Suprapubic skin (tissue), 4 donors: ENCODE measurements at places on chromosomes 3 and 15.

DNA sequence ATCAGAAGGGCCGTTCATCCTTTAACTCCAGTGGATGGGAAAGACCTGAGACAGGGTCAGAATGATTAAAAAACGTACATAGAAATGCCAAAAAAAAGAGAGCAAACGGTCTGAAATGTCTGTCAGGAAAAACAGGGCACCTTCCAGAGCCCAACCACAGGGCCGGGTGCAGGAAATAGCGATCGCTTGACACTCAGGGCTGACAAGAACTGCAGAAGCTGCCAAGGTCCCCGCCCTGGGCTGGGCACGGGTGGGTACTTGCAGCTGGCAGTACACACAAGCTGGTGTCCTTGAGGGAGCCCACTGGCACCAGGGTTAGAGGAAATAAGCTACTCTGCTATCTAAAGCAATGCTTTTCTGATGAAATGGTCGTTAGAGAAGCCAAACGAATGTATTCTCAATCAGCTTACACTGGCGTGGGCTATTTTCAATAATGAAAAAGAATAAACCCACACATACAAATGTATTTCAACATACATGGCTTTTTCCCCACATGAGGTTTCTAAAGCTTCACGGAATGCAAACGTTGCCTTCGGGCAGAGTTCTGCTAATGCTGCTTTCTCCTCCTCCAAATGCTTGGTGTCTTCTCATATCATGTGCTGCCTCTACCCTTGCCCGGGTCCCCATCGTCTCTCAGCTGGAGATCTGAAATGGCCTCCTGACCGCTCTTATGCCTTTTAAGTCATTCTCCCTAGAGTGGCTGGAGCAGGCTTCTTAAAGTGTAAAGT, 15.6 kb downstream of the FRMD4B start:
- peak; percentile 86 for DNase-seq

- no peak for DNase-seq
These were observed 15.4 kb upstream of the MUC20 start for GRCh38 chr3:195705081-195705991.

- no peak for DNase-seq
These were observed 19.5 kb upstream of the SNRPA1 start for GRCh38 chr15:101314336-101315125.

- DNase-seq, result no peak
These were observed 97.4 kb upstream of the RNU6-1 start for GRCh38 chr15:67937153-67937761.

GRCh38 chr3:77411334-77411733, 371.4 kb downstream of the ROBO2 start:
- no peak for DNase-seq

GRCh38 chr15:29978411-29979382, 104.1 kb upstream of the GOLGA8J start:
- no peak for DNase-seq

- peak; percentile 64 for DNase-seq
These were observed 38.9 kb downstream of the CPN2 start for GRCh38 chr3:194312186-194312742.

DNA sequence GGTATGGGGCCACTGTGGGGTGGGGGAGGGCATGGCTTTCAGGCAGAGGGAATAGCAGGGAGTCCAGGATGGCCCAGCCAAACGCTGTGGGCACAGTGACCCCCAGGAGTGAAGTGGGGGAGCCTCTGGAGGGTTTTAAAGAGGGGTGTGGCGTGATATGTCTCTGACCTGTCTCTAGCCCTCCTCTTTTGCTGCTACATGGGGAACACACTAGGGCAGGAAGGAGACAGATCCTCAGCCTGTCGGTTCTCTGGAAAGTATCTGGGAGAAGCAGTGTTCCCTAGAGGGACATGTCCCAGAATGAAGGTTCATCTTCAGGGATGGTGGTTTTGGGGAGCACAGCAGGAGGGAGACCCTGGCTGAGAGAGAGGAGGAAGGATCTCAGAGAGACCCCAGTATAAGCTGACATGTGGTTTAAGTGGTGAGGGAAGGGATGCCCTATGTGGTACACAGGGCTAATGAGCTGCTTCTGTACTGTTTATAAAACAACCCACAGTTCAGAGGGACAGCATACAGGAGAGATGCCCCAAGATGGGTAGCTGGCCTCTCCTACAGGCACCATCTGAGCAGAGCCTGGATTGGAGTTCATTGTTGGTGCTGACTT, 37.7 kb downstream of the TRIM71 start:
- DNase-seq, result no peak

- no peak for DNase-seq
These were observed 530.3 kb downstream of the ZIC1 start for GRCh38 chr3:147939425-147939824.

GRCh38 chr3:141426404-141427034, 58.2 kb downstream of the ZBTB38 start:
- DNase-seq, result peak; percentile 87

- no peak for DNase-seq
These were observed 593 bp upstream of the RSL24D1 start for GRCh38 chr15:55197362-55197705.

- DNase-seq, result no peak
These were observed 39.9 kb downstream of the DENND4A start for GRCh38 chr15:65752151-65752700.

- no peak for DNase-seq
These were observed 187.9 kb downstream of the GHSR start for GRCh38 chr3:172260381-172260780.

GRCh38 chr3:194536871-194537637, 50.3 kb upstream of the ATP13A3 start:
- no peak for DNase-seq

DNA sequence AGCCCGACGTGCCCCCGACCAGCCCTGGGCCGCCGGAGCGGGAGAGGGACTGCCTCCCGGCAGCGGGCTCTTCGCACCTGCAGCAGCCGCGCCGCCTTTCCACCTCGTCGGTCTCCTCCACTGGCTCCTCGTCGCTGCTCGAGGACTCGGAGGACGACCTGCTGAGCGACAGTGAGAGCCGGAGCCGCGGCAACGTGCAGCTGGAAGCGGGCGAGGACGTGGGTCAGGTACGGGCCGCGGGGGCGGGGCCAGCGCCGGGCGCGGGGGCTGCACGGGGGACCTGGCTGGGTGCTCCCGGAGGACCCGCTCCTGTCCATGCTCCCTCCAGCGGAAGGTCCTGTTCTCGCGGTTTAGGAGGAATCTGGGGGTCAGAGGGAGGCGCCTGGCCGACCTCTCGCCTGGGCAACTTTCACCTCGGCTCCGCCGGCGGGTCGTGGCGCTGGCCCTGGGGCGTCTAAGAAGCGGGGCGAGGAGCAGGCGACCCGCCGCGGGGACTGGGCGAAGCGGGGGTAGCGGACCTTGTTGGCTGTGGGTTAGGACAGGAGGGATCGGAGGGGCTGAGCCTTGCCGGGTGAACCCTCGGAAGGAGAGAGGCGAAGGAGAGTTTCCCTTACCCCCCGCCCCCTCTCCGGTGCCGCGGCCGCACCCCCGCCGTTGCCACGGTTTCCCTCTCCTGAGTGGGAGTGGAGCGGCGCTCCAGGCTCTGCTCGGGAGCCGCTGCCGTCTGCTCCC, 682 bp downstream of the ITPKA start:
- no peak for DNase-seq

GRCh38 chr15:29451201-29451781, 181.7 kb upstream of the NSMCE3 start:
- DNase-seq, result no peak

GRCh38 chr3:150394606-150395005, 13.5 kb upstream of the TSC22D2 start:
- no peak for DNase-seq

DNA sequence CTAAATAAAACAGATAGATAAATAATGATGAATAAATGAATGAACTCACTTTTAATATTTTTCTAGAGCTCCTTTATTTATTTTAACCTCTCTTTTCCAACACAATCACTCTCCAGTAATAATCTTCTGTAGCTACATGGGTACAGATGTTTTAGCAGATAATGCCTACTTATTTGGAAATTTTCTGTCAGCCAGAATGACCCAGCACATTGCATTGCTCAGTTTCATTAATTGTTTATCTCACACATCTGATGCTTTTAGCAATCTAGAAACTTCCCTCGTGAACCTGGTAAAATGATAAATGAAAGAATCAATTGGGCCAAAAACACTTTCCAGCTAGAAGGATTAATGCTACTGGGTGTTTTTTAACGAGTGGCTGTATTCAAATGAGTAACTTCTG, 14.9 kb upstream of the MYH15 start:
- DNase-seq, result no peak

DNA sequence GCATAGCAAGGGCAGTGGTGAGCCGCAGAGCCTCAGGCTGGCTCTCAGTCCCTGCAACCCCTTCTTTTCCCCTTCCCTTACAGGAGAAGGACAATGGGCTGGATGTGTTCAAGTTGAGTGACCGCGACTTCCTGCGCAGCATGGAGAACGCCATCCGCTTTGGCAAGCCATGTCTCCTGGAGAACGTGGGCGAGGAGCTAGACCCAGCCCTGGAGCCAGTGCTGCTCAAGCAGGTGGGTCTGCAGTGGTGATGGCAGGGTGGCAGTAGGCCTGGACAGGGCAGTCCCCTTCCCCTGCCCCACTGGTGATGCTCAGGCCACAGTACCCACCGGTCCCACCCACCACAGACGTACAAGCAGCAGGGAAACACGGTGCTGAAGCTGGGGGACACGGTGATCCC, 53.8 kb downstream of the SEMA3G start:
- no peak for DNase-seq

DNA sequence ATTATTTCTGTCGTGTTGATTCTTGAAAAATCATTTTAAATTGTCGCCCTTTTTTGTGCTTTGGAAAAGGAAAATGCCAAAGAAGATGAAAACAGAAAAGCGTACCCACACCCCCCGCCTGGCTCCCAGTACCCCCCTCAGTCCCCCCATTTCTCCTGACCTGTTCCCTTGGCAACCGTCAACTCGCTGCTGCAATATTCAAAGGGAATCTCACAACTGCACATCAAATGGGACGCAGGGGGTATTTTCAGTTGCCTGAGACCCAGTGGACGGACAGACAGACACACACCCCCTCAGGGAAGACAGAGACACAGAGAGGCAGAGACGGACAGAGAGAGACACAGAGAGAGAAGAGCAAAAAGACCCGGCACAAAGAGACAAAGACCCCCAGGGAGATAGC, 83.5 kb upstream of the PRR20G start:
- DNase-seq, result no peak

DNA sequence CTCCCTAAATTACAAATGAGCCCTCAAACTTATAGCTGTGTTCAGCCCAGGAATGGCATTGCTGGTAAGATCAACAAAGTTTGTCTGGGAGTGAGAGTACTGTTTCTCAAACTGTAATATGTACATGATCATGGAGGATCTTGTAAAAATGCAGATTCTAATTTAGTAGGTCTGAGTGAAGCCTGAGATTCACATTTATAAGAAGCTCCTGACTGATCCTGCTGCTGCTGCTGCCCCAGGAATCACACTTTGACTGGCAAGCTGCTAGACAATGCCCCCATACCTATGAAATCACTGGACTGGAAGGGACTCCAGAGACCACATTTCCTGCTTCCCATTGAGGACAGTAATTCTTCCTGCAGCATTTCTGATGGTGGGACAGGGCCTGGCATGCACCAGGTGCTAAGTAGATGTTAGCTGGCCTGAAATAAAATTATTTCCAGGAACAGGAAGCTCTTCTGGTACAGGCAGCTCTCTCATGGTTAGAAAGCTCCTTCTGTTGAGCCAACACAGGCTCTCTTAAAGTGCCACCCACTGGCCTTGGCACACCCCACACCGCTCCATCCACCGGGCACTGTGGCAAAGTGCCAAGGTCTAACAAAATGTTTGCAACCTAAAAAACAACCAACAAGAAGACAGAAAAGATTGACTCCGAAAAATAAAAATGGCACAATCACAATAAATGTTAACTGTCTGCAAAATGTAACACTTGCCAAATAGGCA, 36.7 kb upstream of the ZNF710 start:
- no peak for DNase-seq

DNA sequence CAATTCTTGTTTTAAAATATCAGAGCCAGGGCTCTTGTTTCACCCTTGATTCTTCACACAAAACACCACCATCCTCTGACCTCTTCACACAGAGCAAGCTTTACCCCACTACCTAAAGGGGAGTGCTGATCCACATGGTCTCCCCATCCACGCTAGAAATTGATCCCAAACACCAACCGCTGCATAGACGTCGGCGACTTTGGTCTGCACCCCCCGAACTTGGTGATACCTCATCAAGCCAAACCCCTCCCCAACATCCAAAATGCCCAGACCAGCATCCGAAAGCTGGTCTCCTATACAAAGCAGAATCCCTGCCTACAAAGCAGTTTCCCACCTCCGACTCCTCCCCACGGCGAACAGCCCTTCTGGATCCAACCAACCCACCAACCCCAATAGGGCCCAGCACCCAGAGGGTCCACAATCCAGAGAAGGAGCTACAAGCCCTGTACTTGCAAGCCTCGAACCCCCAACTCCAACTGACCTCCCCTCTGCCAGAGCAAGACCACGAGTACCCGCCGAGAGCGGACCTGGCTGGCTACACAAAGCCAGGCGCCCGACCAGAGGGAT, 25.8 kb upstream of the MTHFS start:
- no peak for DNase-seq

DNA sequence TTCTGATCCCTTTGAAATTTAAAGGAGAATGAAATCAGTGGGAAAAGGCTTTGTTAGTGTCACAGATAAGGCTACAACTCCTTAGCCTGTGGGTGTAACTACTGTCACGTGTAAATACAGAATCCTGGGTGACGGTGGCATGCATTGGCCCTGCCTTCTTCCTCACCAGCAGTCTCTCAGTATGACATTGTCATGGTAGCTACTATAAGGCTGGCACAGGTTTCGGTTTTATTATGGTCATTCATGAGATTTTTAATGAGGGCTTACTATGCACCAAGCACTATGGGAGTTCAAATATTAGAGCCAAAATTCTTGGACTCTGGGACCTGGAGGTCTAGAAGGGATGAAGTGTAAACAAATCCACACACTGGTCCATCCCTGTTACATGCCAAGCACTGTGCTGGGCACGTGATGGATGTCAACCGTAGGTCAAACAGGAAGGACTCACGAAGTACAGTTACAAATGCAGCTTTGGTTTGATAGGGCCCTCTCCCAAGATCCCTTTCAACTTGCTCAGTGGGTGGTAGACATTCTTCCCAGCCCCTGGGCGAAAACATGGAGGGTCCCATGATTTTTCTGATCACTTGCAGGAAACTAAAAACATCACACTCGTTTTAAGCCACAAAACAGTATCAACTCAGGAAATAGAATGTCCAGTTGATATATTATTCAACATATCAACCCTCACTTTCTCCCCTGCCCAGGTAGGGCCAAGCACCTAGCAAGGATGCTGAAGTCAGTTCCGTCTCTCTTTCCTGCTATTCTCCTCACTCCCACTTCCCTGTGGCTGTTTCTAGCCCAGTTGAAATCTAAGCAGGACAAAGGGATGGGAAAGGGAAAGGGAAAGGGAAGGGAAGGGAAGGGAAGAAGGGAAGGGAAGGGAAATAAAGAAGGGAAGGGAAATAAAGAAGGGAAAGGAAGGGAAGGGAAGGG, 25.3 kb downstream of the BFSP2 start:
- DNase-seq, result no peak

GRCh38 chr3:123104550-123104949, 37.7 kb downstream of the PDIA5 start:
- peak; percentile 56 for DNase-seq

DNA sequence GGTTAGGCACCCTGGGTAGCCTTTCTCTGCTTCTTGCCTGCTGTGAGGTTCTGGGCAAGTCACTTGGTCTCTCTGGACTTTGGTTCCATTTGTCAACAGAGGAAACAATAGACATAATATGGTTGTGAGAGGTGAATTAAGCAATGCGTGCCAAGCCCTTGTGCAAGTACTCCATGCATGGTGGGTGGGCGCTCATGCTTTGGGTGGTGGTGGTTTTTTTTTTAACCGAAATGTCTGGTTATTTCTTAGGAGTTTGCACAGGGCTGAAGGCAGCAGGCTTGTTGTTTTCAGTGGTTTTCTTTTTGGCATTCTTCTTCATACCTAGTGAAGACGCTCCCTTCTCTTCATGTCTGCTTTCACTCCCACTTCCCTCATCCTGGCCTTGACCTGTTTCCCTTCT, 84.2 kb upstream of the LRTM1 start:
- DNase-seq, result no peak
